Epithelial cell of proximal tubule (primary cell): ENCODE measurements at places on chromosomes 4 and X. TPM values are rescaled to one million over a fixed set of nuclear protein-coding genes. Genes with fewer than 3 reads are reported as not detected.

Gene TXK
- total RNA-seq: 1.3 and 2.0 TPM in 2 replicates

DNA sequence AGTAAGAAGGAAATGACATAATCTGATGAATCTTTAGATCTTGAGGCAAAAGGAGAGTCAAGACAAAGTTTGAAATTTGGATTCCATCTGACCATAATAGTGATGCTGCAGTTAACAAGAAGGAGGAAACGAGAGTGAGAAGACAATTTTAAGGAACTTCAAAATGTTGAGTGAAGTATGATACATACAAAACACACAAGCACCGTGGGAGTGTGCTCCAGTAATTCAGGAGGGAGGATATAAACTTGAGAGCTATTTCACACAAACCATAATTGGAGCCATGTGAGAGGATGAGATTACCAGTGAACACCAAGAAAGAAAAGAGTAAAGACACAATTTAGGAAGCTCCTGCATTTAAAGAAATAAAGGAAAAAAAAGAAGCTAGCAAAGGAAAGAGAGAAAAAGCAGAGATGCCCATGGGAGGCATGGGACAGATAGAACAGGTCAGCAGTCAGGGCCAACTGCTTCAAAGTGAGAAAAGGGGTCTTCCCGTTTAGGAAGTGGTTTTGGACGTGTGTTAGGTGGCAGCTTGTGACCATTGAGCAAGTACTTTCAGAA lies 150.7 kb upstream of the SLC7A11 start:
- DNase-seq: no peak

GRCh38 chr4:8291036-8291682 lies 21.6 kb downstream of the HTRA3 start:
- no peak for DNase-seq

- no peak for DNase-seq
Measured at GRCh38 chr4:40577588-40578253, 51.9 kb downstream of the RBM47 start.

Gene BTC
- 3.6 and 5.4 TPM in 2 replicates for total RNA-seq

Gene HSPA4L
- total RNA-seq: 10.6 and 12.6 TPM in 2 replicates

- DNase-seq: no peak
Measured at GRCh38 chr4:5638976-5639375, 69.4 kb downstream of the EVC2 start.

DNA sequence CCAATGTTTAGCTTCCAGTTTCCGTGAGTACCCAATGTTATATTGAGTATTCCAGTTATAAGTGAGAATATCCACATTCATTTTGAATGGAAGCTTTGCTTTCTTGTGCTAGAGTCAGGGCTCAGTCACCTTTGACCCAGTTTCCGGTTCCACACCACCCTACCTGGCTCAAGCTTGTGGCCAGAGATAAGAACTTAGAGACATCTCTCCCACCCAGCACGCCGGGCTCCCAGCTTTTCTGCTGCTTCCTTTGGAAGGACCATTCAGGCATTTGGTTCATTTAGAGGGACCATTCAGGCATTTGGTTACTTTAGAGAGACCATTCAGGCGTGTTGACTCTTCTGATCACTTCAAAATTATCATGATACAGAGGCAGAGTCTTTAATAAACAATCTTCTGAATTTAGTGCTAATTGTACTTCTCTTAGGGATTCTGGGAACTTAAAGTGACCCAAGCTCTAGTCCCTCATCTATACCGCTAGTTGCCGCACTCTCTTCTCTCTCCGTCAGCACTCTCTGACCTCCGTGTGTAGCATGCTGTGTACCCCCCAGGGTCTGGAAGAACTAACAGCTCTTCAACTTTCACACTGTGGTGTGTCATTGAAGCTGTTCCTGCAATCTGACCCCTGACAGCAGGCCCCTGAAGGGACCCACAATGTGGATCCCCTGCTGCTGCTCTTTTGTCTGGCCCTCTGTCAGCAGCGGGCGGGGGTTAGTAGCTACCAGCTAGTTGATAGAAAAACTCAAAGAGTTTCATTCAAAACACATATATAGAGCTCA lies 943.1 kb downstream of the ARAP2 start:
- DNase-seq: no peak
